ENCODE measurements at places on chromosomes 2 and 18.

- DNase-seq, result no peak
Observed at GRCh38 chr2:97714950-97715652, 1.7 kb downstream of the ZAP70 start.

- DNase-seq, result peak; percentile 10
Observed at GRCh38 chr18:56748698-56749268, 97.6 kb downstream of the WDR7 start.

GRCh38 chr18:7520200-7520785 lies 46.8 kb upstream of the PTPRM start:
- DNase-seq, result no peak

DNA sequence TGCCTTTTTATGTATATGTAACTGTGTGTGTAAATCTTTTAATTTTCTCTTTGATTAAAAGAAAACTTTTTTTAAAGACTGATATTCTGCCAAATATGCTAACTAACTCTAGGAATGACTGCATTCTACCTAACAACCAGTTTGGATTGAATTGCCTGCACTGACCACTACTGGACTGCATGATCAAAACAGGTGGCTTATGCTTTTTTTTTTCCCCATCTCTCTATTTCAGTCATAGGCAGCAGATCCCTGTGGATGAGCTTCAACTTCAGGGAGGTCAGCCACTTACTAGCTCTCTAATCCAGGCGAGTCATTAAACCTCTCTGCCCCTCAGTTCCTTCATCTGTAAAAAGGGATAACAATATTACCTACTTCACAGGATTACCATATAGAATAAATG lies 138.6 kb upstream of the SERTAD2 start:
- DNase-seq, result no peak

DNA sequence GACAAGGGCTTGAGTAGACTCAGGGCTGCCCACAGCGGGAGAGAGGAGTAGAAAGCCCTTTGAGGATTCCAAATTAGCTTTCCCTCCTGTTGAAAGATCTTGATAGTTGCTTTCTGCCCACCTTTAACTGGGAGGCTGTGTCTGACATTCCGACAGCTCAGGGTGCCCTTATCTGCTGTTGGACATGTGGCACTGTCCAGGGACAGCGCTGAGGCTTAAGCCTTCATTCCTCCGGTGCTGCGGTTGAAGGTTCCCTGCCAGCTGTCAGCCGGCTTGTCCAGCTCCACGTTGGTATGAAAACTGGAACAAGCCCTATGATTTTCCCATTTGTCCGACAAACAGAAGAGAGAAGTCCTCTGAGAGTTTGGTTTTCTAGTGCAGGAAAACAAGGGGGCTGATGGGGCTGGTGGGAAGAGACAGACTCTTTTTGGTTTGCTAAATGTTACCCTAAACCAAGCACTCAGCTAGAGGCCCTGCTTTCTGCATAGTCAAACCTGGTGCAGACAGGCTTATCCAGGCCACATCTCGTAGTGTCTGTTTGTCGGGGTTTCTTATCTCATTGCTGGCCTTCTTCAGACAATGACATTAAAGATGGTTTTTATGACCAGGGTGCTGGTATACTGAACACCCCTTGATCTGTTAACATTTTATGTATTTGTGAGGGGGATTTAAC lies 24.5 kb downstream of the GREB1 start:
- DNase-seq, result no peak

DNA sequence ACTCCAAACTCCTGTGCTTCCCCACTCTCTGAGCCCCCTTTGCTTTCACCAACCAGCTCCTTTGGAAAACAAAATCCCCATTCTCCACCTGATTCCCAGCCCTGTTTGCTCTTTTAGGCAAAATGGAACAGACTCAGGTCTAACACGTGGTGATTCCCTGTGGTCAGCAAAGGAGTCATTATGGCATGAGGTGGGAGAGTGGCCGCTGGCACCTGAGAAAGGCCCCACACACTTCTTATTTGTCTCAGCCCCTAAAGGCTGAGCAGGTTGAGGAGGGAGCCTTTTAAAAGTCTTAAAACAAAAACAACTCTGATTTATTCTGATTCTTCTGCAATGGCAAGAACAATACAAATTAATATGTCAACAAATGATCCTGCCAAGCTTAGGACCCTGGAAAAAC lies 401.2 kb downstream of the TNS1 start:
- DNase-seq, result no peak

DNA sequence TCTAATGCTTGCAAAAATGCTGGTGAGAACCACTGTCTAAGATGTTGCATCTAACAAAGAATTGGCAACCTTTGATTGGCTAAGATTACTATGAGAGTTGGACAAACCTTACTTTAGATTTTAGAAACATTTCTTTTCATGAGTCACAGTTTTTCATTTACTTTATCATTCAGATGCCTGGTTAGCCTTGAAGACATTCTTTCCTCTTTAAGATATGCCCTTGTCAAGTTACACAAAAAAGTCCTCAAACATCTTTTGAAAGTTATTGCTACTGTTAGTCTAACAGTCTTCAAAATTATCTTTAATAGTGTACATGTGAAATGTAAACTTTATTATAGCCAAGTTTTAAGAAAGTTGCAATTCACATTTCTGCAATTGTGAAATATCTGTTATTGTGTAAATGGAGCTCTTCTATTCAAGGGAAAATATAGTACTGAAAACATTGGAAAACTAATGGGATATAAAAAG lies 276.3 kb downstream of the RND3 start:
- DNase-seq, result no peak

GRCh38 chr2:18487106-18487913 lies 73.1 kb downstream of the RDH14 start:
- DNase-seq, result no peak

DNA sequence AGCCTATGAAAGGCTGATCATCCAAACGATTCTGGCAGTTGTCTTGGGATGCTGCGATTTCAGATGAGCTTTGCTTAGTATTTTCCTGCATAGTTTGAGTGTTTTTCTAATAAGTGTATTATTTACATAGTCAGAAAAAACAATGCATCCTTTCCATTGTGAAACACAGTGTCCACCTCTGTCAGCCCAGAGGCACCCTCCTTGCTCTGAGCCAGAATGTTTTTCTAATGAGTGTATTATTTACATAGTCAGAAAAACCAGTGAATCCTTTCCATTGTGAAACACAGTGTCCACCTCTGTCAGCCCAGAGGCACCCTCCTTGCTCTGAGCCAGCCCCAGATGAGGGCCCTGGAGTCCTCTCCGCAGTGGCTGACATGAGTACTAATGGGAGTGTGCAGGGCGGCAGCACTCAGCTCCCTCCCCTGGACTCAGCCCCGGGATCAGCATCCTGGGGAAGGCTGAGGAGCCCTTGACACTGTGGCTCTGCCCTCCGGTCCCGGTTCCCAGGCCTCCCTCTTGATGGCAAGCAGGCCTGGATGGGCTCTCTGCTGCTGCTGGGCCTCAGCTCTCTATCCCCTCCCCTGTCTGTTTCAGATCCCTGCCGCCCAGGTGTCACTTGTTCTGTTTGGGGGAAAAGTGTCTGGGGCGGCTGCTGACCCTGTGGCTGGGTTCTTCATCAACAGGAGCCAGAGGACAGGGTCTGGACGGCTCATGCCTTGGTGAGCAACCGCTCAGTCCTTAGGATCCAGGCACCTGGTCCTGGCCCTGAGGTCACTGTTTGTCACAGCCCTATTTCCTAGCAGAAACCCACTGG lies 5.9 kb downstream of the MFSD2B start:
- DNase-seq, result peak; percentile 37

- DNase-seq, result no peak
Observed at GRCh38 chr2:77314721-77315120, 207.5 kb downstream of the LRRTM4 start.

GRCh38 chr2:9985531-9986328 lies 34.2 kb downstream of the GRHL1 start:
- DNase-seq, result no peak

GRCh38 chr2:127721311-127721977 lies 20.1 kb downstream of the SFT2D3 start:
- DNase-seq, result no peak

All from non-pigmented ciliary epithelial cell (primary cell).